ENCODE measurements at places on chromosomes 12 and 14.

GRCh38 chr12:11209113-11209512, 22.4 kb upstream of the TAS2R42 start:
- DNase-seq: no peak

GRCh38 chr14:104349950-104350349, 211.6 kb downstream of the KIF26A start:
- DNase-seq: no peak

DNA sequence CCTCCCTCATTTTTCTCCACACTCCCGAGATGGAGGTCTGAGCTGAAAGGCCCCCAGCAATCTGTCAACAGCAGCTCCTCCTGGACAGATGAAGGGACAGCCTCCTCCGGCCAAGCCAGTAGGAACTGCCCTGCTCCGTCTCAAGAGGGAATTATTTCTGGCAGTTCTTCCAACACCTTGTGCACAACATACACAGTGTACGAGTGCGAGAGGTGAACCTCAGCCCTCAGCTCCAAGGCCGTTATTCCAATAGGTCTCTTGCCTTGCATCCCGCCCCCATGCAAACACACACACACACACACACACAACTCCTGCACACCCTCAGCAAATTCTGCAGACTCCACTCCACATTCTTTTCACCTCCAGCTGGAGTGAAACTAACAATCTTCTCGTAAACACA, 181.7 kb upstream of the FAR2 start:
- DNase-seq: no peak

- no peak for DNase-seq
Observed at GRCh38 chr14:101873076-101873825, 91.1 kb upstream of the DYNC1H1 start.

- DNase-seq: no peak
Observed at GRCh38 chr12:31001581-31002360, 71.9 kb upstream of the DDX11 start.

GRCh38 chr14:71115821-71116567, 208.7 kb downstream of the PCNX1 start:
- DNase-seq: no peak

- DNase-seq: no peak
Observed at GRCh38 chr12:15984097-15984800, 73.1 kb downstream of the DERA start.

DNA sequence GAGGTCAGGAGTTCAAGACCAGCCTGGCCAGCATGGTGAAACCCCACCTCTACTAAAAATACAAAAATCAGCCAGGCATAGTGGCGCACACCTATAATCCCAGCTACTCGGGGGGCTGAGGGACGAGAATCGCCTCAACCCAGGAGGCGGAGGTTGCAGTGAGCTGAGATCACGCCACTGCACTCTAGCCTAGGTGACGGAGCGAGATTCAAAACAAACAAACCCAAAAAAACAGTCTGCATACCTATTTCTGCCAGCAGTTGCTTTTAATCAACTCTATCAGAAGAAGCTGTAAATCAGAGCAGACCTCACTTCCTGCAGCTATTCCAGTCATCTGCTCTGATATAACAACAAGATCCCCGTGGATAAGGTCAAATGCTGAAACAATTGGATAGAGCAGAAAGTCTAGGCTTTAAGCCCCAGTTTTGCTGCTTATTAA, 50.5 kb downstream of the LIMA1 start:
- no peak for DNase-seq

DNA sequence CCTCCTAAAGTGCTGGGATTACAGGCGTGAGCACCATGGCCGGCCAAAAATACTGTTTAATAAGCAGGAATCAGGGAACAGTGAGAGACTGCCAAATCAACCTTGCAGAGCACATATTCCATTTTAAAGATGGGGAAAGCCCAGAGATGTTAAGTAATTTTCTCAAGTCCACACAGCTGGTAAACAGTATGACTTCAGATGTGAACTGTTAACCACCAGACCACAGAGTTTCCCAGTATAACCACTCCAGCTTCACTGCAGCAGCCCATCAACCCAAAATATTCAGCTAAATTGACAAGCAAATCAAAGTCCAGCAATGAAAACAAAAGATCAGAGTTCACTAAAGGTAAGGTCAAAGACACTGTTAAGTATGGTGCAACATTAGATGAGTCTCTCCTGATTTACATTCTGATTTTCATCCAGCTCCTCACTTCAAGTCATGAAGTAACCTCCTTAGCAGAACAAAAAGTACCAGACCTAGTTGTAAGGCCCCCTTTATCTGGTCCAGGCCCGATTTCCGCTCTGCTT, 82.1 kb downstream of the TRAFD1 start:
- no peak for DNase-seq

- no peak for DNase-seq
Observed at GRCh38 chr14:94884616-94885230, 114.8 kb upstream of the GSC start.

DNA sequence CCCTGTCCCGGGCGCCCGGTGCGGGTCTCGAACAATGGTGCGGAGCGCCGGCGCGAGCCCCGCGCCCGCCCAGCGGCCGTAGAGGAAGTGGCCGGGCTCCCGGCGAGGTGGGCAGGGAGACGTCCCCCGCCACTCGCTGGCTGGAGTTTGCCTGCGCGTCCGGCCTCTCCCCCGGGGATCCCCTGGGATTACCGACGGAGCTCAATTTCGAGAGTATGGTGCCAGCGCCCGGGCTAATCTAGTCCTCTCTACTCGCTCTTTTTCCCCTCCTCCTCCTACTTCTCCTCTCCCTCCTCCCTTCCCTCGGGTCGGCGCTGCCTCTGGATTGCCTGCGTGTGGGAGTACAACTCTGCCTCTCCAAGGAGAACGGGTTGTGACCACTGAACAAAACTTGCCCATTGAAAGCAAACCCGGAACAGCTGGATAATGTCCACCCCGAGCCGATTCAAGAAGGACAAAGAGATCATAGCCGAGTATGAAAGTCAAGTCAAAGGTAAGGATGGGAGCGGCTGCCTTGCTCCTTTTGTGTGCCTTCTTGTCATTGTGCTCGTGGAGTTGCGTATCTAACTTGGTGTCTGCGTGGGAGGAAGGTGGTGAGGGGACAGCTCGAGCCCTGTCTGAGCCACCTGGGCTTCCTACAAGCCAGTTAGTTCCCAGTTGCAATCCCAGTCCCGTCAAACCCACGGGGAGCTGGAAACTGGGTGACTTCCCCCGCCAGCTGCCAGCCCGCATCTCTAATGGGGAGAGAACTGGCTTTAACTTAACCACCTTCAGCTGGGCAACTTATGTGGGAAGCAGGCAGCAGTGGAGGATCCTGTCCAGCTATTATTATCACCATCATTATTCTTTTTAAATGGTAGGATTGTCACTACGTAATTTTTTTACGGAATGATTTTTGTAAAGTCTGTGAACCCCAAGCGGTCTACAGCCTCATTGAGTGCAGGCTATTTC, at the start of gene SRGAP1:
Gene SRGAP1 (plus strand): TSS at position 310 of the 951 bp plus-strand sequence. CDS start 117 bp downstream, at position 427.
- no peak for DNase-seq

DNA sequence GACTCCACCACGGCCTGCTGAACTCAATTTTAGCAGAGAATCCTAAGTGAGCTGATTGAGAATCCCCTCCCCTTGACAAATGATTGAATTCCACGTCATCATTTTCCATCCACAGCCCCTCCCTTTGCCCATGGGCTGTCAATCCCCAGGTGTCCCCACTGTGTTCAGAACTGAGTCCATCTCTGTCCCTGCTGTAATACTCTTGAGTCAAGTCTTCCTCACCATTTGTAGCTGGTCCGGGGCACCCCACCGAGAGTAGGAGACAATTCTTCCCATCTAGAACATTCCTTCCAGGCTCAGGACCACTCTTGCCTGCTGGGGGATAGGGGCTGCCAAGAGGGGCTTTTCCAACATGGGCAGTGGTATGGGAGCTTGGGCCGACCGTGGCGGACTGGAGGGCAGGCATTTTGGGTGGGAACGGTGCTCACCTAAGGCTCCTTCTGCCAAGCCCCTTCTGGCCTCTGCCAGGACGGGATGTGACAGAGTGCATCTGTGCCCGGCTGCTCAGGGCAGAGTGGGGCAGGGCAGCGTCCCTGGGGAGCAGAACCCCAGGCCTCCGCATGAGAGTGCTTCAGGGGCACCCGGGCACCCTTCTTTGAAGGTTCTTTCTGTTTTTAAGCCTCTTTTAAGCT, 218.1 kb upstream of the RTL1 start:
- no peak for DNase-seq

DNA sequence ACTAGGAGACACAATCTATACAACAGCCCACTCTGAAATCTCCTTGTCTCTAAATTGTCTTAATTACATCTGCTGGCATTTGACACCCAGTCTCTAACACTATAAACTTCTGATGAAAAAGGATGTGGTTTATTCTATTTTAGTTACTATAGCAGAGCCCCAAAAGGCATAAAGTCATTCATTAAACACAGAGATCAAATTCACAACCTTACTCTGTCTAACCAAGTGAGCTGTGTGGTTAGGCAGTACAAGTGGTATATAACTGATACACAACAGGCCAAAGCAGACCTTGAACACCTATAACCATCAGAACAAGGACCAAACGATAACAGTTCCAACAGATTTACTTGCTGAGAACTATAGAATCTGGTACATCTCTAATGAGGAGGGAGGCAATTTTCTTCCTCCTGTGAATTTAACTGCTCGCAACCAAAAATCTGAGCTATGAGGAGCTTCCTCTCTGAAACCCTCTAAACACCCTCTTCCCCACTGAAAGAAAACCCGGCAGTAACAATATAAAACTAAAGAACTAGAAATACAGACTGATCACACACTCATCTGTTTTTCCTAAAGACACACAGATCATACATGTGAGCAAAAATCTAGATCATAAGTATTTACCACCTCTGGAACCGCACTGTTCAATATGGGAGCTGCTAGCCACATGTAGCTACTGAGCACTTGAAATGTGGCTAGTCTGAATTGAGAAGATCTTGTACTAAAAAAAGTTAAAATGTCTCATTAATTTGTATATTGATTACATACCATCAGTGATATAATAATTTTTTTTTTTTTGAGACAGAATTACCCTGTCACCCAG, 17.7 kb downstream of the SPPL3 start:
- DNase-seq: no peak

GRCh38 chr14:99774556-99775307, 18.5 kb upstream of the EML1 start:
- no peak for DNase-seq

DNA sequence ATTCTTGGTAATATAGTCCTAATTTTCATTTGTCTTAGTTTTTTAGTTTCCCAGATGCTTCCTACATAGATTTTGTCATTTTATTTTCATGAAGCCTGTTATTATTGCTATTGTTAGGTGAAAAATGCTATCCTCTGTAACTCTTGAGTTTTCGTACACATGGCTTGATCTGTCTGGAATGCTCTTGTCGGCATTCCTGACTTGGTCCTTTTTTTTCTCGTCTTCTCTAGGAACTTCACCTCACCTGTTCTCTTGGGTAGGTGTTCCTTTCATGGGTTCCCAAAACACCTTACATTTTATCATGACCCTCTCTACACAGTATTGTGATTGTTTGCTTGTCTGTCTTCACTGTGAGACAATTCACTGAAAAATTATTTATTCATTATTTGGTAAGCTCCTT, 267.4 kb downstream of the TMTC2 start:
- DNase-seq: no peak

DNA sequence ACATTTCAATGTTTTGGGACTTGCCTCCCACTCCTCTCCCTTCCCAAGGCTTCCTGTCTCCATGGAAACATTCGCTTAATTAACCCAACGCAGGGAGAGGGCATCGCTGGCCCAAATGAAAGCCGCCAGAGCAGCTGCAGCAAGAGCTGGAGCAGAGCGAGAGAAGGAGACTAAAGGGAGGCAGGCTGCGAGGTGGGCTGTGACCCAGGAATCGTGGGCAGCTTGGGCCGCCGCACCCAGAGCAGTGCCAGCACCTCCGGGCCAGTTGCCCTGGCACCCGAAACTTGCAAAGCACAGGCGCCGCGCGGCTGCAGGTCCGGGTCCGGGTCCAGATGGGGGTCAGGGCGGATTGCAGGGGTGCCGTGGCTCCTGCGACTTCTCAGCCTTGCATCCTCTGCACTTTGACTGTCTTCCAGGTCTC, 43.5 kb upstream of the PTPRQ start:
- DNase-seq: no peak

DNA sequence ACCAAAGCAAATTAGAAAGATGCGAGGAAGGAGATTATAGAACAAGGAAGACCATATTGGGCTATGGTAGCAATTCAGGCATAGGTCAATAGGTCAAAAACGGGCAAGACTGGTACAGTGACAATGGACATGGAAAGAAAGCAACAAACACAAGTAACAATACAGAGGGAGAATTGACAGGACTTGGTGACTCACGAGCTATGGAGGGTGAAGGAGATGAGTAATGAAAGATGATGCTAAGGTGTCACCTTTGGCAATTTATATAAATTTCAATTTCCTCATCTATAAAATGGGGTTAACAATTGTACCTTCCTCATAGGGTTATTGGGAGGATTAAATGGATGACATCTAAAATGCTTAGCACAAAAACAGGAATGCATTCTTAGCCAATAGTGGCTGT, 15.1 kb upstream of the DUSP16 start:
- DNase-seq: no peak

DNA sequence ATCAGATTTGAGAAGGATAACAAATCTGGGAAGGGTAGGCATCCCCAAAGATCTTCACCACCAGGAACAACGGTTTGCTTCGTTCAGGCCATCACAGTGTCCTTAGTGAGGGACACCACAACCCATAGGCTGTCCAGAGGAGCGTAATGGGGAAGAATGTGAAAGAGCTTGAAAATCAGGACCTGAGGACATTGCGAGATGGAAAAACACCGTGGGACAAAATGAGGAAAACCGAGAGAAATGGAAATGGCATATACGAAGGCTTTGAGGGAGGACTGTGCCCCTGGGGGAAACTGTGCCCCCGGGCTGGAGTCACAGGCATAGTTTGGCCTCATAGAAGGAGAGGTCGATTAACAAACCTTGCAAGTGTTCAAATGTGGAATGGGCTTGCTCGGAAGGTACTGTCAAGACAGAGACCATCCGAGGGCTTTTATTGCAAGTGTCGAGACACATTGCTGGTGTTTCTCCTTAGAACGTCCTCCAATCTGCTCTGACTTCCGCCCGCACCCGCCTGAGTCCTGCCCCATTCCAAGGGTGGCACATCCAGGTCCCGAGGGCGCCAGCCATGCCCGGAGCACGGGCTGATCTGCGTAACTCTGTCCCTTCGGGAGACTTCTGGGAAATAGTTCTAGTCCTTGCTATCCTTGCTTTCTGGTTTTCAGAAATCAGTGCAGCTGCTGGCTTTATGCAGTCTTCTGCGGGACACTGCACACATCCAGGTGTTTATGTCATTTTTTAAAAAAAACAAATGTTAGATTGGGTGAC, 885 bp upstream of the PALS1 start:
- no peak for DNase-seq

- no peak for DNase-seq
Observed at GRCh38 chr14:36767603-36768281, 106.1 kb downstream of the PAX9 start.

DNA sequence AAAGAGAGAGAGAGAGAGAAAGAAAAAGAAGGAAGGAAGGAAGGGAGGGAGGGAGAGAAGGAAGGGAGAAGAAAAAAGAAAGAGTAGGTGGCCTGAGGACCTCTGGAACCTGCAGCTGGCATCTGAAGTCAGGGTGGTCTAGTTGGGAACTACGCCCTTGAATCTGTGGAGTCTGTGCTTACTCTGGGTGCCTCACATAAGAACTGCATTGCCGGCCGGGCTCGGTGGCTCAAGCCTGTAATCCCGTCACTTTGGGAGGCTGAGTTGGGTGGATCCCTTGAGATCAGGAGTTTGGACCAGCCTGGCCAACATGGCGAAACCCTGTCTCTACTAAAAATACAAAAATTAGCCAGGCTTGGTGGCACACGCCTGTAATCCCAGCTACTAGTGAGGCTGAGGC, 10.0 kb upstream of the NRDE2 start:
- no peak for DNase-seq

GRCh38 chr12:53005215-53005985, 856 bp upstream of the EIF4B start:
- DNase-seq: no peak

- DNase-seq: no peak
Observed at GRCh38 chr12:100229036-100229635, 28.5 kb downstream of the ACTR6 start.

Data from stimulated activated CD4-positive, alpha-beta T cell treated with anti-CD3 and anti-CD28 coated beads, Interleukin-1b, Interleukin-23, amount 100 ng/mL, for 1 hour (primary cell).